ENCODE measurements at places on chromosomes 3 and 15.

GRCh38 chr3:184467171-184467570, 87.3 kb downstream of the CHRD start:
- DNase-seq: no peak

- no peak for DNase-seq
These were observed 35.5 kb downstream of the CERS3 start for GRCh38 chr15:100493213-100493612.

- no peak for DNase-seq
These were observed 896.0 kb downstream of the MCTP2 start for GRCh38 chr15:95127356-95127755.

DNA sequence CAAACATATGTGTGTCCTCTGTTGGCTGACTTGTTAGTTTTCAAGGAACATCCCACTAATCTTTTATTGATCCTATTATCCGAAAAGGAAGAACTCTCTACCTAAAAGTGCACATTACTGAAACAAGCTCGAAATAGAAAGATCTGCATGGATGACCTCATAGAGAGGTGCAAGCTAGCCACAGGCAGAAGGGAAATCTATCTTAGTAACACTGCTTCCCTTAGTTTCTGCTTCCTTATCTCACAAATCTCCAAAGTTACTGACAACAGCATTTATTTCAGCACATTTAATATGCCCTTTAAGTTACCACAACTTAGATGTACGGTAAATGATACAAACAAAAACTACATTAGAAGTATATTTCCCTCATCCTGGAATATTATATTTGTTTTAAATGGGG, 285.1 kb upstream of the CCDC54 start:
- DNase-seq: no peak

DNA sequence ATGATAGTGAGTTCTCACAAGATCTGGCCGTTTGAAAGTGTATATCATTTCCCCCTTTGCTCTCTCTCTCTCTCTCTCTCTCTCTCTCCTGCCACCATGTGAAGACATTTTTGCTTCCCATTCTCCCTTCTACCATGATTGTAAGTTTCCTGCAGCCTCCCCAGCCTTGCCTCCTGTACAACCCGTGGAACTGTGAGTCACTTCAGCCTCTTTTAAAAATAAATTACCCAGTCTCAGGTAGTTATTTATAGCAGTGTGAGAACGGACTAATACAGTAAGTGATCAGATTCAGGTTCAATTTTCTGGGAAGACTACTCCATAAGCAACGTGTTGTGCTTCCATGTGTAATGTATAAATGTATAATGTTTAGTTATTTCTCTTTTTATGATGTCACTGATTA, 29.2 kb downstream of the CADPS start:
- no peak for DNase-seq

- no peak for DNase-seq
These were observed 7.5 kb downstream of the TMEM207 start for GRCh38 chr3:190442240-190442639.

DNA sequence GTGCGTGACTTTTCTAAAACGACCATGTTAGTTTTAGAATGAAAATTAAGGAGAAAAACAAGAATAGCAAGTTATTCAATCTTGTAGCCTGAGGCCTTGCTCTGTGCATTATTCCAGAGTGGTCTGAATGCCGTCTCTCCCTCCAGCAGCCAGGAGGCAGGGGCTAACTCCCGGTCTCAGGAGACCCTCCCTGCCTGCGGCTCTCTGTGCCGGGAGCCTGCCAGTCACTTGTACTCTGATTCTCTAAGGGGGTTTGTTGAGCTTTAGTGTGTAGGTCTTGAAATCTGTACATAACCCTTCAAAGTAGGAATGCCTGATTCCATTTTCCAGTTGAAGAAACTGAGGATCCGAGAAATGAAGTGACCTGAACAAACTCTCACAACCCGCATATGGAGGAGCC, 97.3 kb downstream of the ARNT2 start:
- DNase-seq: no peak

- DNase-seq: no peak
These were observed 156.1 kb downstream of the STAG1 start for GRCh38 chr3:136595913-136596697.

- DNase-seq: no peak
These were observed 124.6 kb downstream of the TGFBR2 start for GRCh38 chr3:30730967-30731366.

- DNase-seq: no peak
These were observed 9.8 kb upstream of the CLPX start for GRCh38 chr15:65194826-65195547.

DNA sequence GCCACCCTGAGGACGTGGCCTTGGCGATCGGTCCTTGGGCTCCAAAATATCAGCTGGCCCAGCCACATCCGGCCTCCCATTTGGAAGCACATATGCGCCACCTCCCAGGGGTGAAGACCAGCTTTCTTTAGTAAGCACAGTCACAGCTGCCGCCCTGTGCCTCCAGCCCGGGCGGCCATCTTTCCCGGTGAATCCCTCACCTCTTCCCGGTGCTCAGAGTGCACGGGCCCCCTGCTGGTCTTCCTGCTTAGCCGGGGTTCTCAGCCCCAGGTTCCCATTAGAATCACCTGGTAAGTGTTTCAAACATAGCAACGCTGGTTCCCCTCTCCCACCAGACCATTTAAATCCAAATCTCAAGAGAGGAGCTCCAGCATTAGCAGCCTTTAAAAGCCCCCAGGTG, 232.2 kb downstream of the VPS13C start:
- DNase-seq: no peak

DNA sequence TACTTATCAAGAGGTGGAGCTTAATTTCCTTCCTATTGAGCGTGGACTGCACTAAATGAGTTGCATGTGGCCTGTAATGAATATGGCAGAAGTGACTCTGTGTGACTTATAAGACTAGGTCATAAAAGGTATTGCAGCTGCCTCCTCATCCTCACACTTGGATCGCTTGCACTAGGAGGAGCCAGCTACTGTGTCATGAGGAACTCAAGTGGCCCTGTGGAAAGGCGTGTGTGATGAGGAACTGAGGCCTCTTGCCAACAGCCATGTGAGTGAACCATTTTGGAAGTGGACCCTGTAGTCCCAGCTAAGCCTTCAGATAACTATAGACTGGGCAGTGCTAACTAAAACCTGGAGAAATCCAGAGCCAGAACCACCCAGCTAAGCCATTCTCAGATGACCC, 7.1 kb upstream of the SLC30A4 start:
- no peak for DNase-seq

GRCh38 chr3:50171540-50172301, 16.6 kb downstream of the SEMA3F start:
- no peak for DNase-seq

DNA sequence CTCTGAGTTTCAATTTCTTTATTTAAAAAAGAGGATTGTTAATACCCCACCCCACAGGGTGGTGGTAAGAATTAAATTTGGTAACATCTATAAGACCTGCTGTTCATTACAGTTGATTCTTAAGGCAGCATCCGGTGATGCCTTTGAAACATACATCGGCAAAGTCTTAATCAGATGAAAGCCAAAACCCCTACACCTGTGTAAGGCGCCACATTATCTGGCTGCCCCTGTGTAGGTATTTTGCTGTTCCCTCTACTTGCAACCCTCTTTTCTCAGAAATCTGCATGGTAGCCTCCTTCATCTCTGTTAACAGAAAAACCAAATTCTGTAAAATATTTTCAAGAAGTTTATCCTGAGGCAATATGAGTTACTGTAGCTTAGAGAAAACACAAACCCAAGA, 90.0 kb downstream of the ST6GAL1 start:
- DNase-seq: no peak

- DNase-seq: no peak
These were observed 59.5 kb downstream of the CPA3 start for GRCh38 chr3:148924562-148924961.

- no peak for DNase-seq
These were observed 24.0 kb downstream of the NOX5 start for GRCh38 chr15:69038508-69038907.

DNA sequence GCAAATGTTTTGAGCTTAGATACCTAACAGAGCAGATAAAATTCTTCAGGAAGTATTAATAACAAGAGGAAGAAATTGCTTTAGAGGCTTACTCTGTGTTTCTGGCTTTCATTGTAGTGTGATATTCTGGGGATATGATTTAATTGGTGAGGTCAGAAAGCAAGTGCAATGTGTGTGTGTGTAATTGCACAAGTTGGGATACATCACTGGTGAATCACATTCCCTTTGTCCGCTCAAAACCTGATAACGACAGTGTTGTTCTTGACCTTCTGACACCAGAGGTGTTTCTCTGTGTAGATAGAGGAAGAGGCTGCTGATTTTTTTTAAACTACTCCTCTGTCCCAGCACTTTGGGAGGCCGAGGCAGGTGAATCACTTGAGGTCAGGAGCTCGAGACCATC, 161.1 kb downstream of the CACNA2D3 start:
- no peak for DNase-seq

- no peak for DNase-seq
These were observed 501.7 kb downstream of the SHQ1 start for GRCh38 chr3:72346526-72346926.

DNA sequence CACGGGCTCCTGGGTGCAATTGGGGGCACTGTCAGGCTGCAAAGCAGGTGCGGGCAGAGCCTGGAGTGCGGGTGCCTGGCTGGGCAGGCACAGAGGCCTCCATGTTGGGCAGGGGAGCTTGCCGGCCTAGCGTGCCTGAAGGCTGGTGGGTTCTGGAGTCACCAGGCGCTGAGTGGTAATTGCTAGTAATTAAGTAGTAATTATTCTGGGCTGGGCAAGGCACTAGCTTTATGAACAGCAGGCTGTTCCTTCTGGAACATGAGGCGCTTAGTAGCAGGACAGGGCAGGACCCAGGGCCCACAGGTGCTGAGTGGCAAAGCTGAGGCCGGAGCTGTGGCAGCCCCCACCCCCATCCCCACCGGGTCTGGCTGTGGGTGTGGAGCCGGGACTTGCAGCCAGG, 25.3 kb downstream of the PLXNA1 start:
- no peak for DNase-seq

DNA sequence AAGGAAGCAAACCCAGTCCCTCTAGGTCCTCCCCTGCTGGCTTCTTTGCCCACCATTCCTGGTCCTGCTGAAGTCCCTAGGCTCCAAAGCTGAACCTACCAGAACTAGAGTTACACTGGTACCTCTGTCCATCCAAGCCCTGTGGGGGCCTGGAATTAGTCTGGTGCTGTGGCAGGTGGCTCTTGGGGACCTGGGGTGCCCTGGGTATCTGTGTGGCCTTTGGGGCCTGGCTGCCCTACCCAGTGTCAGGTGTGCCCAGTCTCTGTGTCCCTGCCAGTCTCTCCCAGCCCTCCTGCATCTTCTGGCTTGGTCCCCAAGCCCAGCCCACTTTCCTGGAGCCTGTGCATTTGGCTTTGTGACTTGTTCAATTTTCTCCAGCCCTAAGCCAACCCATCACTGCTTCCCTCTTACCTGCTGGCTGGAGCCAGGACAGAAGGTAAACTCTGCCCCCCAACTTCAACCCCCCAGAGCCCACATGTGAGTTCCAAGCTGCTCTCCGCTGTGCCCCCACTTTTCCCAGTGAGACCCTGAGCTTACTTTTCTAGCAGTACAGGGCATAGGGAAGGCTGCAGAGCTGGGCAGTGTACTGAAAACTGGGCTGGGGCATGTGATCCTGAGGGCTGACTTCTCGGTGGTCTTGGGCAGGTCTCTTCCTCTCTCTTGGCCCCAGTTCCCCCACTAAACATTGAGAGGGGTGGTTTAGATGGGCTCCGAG, 28.3 kb upstream of the HHATL start:
- DNase-seq: no peak

DNA sequence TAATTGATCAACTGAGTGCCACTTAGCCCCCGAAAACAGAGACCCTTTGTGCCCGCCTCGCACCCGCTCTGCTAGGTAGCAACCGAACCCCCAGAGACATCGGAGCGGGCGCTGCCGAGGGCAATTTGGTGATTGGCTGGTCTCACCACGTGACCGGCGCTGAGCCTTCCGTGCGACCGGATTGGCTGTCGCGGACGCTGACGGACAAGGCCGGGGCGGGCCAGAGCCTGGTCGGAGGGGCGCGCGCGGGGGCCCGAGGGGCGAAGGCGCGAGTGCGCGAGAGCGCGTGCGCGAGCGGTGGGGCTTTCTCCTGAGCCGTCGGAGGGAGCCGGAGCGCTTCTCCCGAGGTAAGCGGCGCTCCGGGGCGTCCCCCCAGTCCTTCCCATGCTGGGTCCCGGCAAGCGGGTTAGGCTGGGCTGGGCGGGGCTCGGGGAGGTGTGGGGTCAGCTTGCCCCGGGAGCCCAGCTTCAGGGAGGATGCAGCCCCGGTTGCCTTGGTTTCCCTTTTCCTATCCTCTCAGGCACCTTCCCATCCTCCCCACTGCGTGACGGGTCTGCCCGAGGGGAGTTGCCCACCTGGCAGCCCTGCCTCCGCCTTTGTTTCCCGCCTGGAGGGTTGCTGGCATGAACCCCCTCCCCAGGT, at the start of gene TMEM108:
Gene TMEM108, plus strand, starts transcription at position 303 of the 642 bp plus-strand sequence.
- DNase-seq: peak; percentile 37

- no peak for DNase-seq
These were observed 16.7 kb downstream of the PDIA5 start for GRCh38 chr3:123083383-123084124.

DNA sequence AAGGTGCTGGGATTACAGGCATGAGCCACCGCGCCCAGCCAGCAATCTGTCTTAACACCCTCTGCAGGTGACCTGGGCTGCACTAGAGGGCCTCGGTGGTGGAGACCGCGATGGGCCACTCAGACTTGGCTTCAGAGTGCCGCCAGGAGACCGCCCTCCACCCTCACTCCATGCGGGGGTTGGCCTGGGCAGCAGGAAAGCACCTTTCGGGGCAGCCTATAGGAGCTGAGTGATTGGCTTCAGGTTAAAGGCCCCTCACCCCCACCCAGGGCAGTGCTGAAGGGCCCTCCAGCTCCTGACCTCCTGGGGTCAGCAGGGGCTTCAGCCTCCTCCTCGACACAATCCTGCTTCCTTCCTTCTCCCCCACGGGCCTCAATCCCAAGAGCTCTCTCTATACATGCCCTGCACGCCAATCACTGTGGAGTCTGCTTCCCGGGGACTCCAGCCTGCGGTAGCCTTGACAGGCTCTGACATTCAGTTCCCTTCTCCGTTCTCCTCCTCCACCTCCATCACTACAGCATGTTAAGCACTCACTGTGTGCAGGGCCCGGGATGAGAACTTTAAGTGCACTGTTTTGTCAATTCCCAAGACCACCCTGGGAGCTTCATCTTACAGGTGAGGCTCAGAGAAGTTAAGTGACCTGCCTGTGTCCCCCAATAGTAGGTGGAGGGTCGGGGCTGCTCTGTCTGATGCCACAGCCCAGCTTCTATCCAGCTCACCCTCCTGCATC, 225.3 kb downstream of the XXYLT1 start:
- DNase-seq: no peak

DNA sequence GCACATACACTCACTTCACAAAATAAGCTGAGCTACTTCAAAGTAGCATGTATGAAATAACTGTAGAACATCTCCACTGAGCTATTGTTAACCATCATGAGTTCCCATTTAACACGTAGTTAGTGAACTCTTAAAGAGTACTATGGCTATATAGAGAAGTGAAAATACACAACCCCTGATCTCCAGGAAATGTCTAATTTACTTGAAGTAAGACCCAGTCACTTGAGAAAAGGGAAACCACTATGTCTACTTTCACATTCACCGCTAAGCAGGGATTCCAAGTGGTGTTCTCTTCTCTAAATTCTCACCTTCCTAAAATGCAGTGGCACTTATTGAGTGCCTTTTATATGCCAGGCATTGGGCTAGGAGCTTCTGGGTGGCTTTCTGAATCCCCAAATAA, 35.0 kb upstream of the COLQ start:
- peak; percentile 5 for DNase-seq

GRCh38 chr3:24310887-24311286, 183.8 kb downstream of the THRB start:
- DNase-seq: no peak

- no peak for DNase-seq
These were observed 74.5 kb downstream of the CPNE4 start for GRCh38 chr3:131960324-131960723.

Measured in GM12891 (cell line).